ENCODE measurements at places on chromosomes 2 and 18. TPM values are rescaled to one million over a fixed set of nuclear protein-coding genes. Genes with fewer than 3 reads are reported as not detected.

DNA sequence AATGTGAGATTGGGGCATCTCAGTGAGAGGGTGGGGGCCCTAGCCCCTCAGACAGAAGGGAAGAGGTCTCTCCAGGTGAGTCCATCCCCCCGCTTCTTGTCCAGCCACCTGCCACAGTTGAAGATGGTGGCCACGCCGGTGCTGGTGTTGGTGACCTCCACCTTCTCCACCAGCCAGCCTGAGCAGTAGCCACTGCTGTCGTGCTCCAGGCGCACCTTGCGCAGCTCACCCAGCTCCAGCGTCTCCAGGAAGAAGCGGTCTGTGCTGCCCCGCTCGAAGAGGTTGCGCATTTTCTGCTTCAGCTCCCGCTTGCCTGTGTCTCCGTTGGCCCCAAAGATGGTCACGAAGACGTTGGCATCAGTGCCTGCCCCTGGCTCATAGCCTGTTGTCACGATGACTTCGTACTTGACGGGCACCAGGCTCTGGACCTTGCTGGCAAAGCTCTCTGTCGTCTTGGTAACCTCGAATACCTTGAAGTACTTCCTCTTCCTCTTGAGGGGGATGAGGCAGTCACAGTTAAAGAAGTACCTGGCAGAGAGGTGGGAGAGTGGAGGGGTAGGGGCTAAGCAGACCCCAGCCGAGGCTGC lies 179.5 kb downstream of the LOXHD1 start:
- no peak for DNase-seq

- DNase-seq: no peak
Observed at GRCh38 chr2:39470580-39470979, 33.5 kb upstream of the MAP4K3 start.

GRCh38 chr2:236642584-236643291 lies 73.1 kb downstream of the ACKR3 start:
- no peak for DNase-seq

DNA sequence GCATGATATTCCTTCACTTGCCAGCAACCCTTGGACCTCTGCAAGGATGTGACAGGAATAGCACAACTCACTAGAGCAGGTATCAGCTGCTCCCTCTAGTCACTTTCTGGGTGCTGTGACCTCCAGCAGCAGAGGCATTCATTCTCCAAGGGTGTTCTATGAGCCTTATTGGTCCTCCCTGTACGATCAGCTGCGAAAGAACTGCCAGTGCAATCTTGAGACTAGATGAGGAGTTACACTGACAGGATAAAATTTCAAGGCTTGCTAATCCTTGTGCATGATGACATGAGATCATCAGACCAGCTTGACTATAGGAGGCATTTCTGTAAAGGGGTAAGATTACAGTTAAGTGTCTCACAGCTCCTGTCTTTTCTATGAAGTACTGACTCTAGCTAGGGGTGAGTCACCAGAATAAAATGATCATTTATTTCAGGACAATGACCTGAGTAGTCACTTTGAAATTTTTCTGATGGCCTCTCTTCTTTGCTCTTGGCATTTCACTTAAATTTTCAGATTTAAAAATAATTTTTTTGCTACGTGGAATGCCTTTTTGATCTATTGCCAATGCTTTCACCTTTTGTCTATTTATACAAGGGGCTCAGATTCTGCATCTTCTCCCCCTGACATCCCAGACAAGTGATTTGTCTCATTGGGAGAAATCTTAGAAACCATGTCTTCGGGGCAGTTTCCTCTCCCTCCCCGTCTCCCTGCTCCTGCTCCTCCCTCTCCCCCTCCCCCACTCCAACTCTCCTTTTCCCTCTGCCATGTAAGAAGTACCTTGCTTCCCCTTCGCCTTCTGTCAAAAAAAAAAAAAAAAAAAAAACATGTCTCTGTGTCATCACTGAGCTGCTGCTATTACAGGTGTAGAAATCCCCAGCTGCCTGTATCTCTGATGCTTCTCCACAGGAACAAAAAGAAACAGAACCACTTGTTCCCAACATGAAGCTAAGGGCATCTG lies 49.2 kb upstream of the FRZB start:
- DNase-seq: no peak

DNA sequence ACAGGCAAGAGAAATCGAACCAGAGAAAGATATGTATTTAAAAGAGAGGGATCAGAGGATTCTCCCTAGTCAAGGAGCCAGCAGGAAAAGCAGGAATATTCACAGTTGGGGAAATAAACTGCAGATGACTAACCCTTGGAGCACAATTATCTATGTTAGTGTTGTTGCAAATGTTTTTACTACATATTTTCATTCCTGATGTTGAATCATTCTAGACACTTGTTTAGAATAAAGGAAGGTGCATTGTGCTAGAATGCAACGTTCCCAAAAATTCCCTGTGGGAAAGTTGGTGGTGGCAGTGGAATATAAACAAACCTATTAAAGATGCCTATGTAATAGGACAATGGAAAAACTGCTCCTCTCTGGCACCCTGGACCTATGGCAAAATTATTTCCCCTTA lies 63.3 kb downstream of the DTNA start:
- no peak for DNase-seq

GRCh38 chr2:2046497-2046896 lies 284.6 kb downstream of the MYT1L start:
- DNase-seq: no peak

DNA sequence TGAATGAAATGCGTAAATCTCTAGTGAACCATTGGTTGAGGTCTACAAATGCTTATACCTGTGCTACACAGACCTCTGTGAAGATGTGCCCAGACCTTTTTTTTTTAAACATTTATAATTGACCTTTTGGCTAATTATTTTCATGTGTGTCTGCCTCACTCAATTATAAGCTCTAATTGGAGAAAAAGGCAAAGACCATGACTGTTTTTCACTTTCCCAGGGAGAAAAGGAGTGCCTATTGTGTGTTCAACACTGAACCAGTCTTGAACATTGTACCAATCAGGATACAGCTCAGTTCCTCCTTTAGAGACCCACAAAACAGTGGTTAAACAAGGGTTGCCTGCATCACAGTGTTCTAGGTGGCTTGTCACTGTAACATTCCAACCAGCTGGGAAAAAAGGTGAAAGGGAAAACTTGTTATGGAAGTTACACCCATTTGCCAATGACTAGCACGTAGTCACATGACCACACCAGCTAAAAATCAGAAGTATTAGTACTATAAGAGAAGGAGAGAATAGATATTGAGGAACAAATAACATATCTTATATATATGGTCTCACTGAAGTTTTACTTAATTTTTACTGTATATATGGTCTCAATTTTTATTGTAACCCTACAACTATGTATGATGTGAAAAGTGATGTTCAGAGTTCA lies 13.4 kb downstream of the TANK start:
- no peak for DNase-seq

DNA sequence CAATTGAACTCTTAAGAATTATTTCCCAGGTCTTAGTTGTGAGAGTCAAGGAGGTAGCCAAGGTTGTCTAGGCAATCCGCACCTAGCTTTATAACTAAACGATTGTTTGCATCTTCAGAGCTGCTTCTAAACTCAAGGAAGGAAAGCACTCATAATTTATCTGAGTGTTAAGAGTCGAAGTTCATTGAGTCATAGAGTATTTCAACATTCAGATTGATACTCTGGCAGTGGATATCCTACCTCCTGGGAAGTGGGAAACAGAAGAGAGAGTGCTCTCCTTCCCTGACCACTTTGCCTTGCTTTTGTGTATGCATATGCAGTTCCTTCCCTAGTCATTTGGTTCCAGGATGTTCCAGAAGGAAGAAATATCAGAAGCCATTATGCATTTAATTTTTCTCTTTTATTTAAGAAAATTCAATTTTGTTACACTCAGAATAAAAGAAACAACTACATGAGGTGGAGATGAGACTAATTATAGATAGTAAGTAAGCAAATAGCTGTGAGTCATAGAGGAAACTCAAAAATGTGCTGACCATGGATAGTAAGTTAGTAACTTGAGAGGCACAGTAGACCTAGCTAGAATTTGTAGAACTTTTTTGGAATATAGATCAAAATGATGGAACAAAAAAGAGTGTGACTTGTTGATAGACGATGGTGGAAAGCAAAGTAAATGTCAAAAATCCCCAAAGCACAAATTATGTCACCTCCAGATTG lies 35.4 kb upstream of the FSHR start:
- no peak for DNase-seq

DNA sequence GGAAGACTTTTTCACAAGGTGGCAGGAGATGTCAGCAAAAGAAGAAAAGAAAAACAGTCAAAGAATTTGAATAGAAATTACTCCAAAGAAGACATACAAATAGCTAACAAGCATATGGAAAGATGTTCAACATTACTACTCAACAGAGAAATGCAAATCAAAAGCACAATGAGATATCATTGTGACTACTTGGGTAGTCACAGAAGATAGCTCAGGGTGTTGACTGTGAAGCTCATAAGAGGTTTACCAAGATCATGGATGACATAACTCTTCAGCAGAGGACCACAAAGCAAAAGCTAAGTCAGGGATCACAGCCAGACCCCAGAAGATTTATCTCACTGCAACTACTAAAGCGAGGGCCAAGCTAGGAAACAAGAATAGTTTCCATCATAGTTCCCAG lies 53.0 kb upstream of the TANK start:
- no peak for DNase-seq

- DNase-seq: no peak
Observed at GRCh38 chr18:36200354-36200771, 13.1 kb downstream of the MOCOS start.

DNA sequence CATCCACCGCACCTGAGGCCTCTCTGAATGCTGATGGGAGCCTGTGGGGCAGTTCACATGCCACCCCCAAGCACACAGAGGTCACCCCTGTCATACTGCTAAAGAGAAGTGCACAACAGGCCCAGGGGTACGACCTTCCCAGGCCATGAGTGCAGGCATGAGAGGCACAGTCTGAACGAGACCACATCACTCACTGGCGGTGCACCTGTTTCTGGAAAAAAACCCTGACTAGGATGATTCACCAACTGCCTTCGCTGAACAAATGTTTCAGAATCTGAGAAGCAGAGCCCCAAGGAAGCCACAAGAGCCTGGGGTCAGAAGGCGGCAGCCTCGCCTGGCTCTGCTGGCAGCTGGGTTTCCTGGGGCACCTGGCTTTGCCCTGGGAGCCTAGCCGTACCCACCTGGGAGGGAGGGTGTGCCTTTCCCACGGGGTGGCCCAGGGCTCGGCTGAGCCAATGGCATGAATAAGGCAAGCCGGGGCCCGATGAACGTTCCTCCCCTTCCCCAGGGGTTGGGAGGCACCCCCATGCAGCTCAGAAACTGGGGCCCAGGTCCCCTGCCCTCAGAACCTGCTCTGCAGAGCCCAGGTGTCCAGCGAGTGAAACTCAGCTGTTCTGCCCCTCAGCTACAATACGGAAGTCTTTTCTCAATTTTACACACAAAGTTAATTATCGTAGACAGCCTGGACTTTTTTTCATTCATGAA lies 73.8 kb downstream of the HDAC4 start:
- no peak for DNase-seq

- DNase-seq: no peak
Observed at GRCh38 chr2:28810384-28811285, at the start of gene SPDYA. Gene SPDYA, plus strand, starts transcription at chr2:28810834. Its CDS starts 5,181 bp downstream, at chr2:28816015.

GRCh38 chr2:219540784-219541504 lies 2.7 kb downstream of the CHPF start:
- DNase-seq: no peak

- no peak for DNase-seq
Observed at GRCh38 chr2:225415792-225416191, 16.3 kb downstream of the NYAP2 start.

DNA sequence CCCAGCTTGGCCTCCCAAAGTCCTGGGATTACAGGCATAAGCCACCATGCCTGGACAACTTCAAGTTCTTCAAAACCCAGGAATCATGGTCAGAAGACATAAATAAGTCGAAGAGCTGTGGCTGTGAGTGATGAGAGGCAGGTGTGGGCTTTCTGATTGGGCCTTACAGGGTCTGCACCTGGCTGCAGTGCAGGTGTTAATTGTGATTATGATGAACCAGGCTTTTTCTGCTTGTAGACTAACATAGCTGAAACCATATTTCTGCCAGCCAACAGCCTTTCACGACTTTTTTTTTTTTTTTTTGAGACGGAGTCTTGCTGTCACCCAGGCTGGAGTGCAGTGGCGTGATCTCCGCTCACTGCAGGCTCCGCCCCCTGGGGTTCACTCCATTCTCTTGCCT lies 14.9 kb upstream of the DTNB start:
- no peak for DNase-seq

DNA sequence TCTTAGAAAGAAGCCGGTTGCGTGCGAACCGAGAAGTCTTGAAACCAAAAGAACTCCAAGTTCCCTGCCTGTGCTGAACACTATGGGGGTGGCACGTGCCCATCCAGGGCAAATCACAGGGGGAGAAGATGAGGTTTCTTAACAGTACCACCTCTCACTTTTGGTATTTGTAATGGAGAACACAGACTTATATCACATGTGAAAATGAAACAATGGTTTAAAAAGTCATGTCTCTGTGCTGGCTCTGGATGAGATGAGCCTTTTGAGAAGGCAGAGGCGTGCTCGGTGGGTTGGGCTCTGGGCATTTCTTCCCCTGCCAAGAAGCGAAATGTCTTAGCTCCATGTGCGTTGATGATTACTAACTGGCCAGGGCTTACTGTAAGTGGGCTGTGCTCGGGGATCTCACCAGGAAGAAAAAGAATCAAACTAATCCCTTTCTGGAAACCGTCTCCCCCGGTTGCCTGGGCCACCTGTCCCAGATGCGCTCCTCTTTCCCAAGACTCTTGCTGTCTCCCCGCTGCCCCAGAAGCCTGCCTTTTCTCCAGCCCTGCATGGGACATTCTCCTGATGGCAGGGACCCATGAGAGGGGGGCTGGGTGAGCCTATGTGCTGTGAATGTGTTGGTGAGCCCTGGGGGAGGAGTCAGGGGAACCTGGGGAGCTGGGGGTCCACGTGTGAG lies 252.9 kb downstream of the PRKCE start:
- DNase-seq: no peak

- DNase-seq: no peak
Observed at GRCh38 chr2:207432453-207432852, 97.3 kb upstream of the CREB1 start.

GRCh38 chr2:229027353-229028105 lies 243.6 kb downstream of the PID1 start:
- DNase-seq: no peak

BOLL gene
- polyA plus RNA-seq: not detected

QPCT gene
- polyA plus RNA-seq: 0.86 TPM

LONRF2 gene
- polyA plus RNA-seq: not detected

ARHGEF33 gene
- polyA plus RNA-seq: 0.06 TPM

SPP2 gene
- polyA plus RNA-seq: not detected

HOXD13 gene
- not detected for polyA plus RNA-seq

COMMD1 gene
- 94.3 TPM for polyA plus RNA-seq

CXCR4 gene
- polyA plus RNA-seq: 52.1 TPM

LBH gene
- polyA plus RNA-seq: 15.1 TPM

MRPL19 gene
- 103 TPM for polyA plus RNA-seq

ANKMY1 gene
- 7.4 TPM for polyA plus RNA-seq

ABCG8 gene
- polyA plus RNA-seq: not detected

GKN2 gene
- polyA plus RNA-seq: not detected

TRIM43 gene
- polyA plus RNA-seq: not detected

PLGLB2 gene
- not detected for polyA plus RNA-seq

FHOD3 gene
- 2.4 TPM for polyA plus RNA-seq

MRO gene
- not detected for polyA plus RNA-seq

All from GM12878 (cell line).